ENCODE measurements at places on chromosomes 11 and 22. TPM values are rescaled to one million over a fixed set of nuclear protein-coding genes. Genes with fewer than 3 reads are reported as not detected.

Gene PSMC3
- 186 TPM for total RNA-seq

Gene XRCC6
- total RNA-seq: 296 TPM

Gene FGF3
- not detected for total RNA-seq

Gene TEAD1
- total RNA-seq: 75.5 TPM

Gene MYO18B
- total RNA-seq: under 0.01 TPM

Gene ANO5
- 0.18 TPM for total RNA-seq

Gene LRRC56
- total RNA-seq: 0.85 TPM

Gene POLR2F
- total RNA-seq: 60.2 TPM

Gene KREMEN1
- total RNA-seq: 15.4 TPM

Gene OR5B21
- 0.14 TPM for total RNA-seq

Gene OR56A1
- total RNA-seq: not detected
